RKO (cell line): ENCODE measurements at places on chromosomes 1 and 21.

GRCh38 chr1:14738235-14738634 is 139.8 kb downstream of the KAZN start:
- no peak for DNase-seq

GRCh38 chr1:22204057-22204840 is 61.4 kb upstream of the WNT4 start:
- no peak for DNase-seq

DNA sequence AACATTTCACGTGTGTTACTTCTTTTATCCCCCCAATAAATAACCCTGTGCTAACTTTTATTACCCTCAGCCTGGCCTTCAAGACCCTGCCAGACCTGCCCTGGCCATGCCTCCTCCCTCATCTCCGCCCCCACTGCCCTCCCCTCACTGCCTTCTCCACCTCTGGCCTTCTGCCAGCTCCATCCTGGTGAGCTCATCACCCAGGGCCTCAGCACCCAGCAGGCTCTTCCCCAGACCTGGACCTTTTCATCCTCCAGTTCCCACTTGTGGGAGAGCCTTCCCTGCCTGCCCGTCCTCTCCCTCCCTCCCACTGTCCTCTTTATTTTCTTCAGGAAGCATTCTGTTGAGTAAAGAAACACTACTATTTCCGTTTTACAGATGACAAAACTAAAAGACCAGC is 72.0 kb downstream of the SLC66A1 start:
- no peak for DNase-seq

DNA sequence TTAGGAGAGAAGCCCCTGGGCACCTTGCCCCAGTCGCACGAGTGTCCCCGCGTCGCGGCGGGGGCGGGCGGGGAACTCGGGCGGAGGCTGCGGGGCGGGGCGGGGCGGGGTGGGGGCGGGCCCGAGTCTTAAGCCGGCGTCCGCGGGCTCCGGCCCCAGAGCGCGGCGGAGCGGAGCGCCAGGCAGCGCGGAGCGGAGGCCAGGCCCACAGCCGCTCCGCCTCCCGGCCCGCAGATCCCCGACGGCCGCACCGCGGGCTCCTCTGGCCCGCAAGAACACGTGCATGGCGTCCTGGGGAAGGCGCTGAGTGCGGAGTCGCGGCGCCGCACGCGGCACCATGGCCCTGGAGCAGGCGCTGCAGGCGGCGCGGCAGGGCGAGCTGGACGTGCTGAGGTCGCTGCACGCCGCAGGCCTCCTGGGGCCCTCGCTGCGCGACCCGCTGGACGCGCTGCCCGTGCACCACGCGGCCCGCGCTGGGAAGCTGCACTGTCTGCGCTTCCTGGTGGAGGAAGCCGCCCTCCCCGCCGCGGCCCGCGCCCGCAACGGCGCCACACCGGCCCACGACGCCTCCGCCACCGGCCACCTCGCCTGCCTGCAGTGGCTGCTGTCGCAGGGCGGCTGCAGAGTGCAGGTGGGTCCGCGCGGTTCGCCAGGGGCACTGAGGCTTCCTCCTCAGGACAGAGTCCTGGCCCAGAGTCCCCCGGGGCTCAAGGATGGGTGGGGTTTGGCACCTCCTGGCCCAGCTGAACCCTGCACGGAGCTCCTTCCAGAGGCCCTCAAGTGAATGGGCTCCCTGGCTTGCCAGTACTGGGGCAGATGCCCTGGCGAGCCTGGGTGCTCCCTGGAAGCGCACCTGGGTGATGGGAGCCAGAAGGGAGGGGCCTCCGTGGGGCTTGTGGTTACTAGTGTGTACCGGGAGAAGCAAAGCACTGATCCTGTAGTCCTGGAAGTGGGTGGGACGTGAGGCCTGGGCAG is at the start of gene ESPN:
Gene ESPN, plus strand, starts transcription at position 158 of the 975 bp plus-strand sequence. Its CDS starts 180 bp downstream, at position 338.
- no peak for DNase-seq

DNA sequence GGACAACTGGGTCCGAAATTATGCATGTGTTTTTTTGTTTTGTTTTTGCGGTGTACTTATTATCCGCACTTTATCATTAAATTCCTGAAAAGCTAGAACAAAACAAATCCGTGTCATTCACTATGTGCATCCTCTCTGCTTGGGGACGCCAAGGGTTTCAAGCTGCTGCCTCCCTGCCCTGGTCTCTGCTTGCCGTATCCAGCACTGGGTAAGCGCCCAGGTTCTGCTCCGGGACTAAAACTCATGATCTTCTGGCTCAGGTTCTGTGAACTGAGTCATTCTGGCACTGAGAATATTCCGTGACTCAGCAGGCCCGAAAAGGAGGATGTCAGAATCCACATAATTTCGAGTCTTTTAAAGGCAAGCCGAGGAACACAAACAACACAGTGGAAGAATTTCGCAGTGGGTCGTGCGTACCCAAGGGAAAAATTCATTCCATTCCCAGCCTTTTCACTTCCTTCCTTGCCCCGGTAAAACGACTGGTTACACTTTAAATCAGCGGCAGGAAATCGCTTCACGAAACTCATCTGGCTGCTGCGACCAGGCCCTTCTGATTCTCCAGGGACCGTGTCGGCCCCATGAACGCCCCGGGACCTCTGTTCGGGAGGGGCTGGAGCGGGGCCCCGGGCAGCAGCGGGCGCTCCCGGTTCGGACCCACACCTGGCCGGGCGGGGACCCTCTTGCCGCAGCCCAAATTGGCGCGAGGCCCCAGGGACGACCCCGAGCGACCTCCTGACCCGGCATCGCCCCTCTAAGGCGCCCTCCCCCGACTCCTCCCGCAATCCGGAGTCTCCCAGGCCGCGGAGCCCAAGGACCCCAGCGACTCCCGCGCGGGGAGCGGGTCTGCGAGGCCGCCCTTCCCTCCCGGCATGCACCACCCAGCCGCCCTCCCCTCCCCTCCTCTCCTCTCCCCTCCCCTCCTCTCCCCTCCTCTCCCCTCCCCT is 746 bp upstream of the LAMC1 start:
- DNase-seq: peak; percentile 95

GRCh38 chr1:157117527-157118057 is 18.0 kb upstream of the ETV3L start:
- DNase-seq: no peak
